Stimulated activated CD8-positive, alpha-beta memory T cell treated with anti-CD3 and anti-CD28 coated beads, Interleukin-4, amount 100 ng/mL, for 4 hours (primary cell): ENCODE measurements at places on chromosomes 2 and 18.

- DNase-seq, result no peak
These were observed 50.3 kb downstream of the TCF7L1 start for GRCh38 chr2:85183479-85183878.

DNA sequence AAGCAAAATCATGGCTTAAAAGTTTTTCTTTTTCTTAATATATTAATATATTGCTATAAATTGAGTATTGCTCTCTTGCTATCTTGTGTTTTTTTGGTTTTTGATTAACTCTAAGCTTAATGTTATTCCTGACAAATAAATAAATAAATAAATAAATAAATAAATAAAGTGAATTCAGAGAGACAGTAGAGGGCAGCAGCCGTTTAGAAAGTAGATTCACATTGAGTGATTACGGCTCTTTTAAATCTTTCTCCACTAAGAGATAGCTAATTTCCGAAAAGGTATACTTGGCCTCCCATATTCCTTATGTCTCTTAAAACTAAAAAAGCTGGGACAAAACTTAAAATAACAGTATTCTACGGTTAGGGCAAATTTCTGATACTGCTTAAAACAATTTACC lies 34.3 kb downstream of the MSH2 start:
- DNase-seq, result no peak

- DNase-seq, result no peak
These were observed 10.2 kb upstream of the SP9 start for GRCh38 chr2:174324530-174324929.

DNA sequence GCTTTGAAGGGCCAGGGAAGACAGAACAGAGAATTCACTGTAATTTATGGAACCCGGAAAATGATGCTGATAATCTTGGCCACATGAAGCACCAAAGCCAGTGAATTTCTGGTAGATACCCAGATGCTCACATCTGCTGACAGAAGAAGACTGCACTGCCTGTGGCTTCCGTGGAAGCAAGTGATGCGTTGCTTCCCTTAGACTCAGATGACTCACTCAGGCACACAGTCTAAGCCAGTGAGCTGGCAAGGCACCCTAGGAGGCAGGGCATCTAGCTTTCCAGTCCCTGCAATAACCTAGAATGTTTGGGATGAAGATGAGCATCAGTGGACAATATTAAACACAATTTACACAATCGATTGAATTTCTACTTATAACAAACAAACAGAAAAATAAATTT lies 284.7 kb downstream of the CMPK2 start:
- no peak for DNase-seq

- no peak for DNase-seq
These were observed 214.8 kb downstream of the MC4R start for GRCh38 chr18:60157810-60158209.

GRCh38 chr2:220106065-220106464 lies 478.6 kb downstream of the SLC4A3 start:
- DNase-seq, result no peak

GRCh38 chr18:79400091-79400590 lies 4.4 kb downstream of the NFATC1 start:
- peak; percentile 45 for DNase-seq

GRCh38 chr18:51030537-51031258 lies 685 bp downstream of the SMAD4 start:
- peak; percentile 23 for DNase-seq

GRCh38 chr2:224934526-224935188 lies 107.6 kb downstream of the DOCK10 start:
- DNase-seq, result no peak

DNA sequence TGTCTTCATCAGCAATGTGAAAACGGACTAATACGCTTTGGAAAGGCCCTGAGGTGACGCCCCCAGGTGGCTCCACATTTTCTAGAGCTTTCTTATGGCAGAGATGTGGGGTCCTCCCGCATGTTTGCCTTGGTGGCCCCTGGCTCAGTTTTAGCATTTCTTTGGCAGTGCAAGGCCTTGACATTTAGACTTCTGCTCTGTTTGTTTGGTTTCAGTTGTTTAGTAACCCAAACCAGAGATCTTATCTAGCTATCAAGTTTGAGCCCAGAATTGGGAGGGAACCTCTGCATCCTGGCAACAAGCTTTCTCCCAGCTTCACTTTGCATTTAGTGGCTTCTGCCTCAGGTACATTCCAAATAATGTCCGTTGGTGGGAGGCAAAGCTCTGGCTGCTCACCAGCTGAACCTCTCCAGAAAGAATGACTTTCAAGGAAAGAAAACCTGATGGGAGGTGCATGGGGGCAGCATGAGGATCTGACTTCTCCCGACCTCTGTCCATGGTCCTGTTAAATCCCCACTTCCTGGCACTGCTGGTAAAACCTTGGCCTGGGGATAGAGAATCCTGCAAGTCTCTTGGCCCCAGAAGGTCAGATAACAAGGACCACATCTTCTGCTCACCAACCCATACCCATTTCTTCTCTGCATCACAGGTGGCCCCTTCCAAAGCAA lies 12.0 kb upstream of the MBP start:
- DNase-seq, result no peak

- no peak for DNase-seq
These were observed 41.1 kb downstream of the FAM124B start for GRCh38 chr2:224360801-224361251.

DNA sequence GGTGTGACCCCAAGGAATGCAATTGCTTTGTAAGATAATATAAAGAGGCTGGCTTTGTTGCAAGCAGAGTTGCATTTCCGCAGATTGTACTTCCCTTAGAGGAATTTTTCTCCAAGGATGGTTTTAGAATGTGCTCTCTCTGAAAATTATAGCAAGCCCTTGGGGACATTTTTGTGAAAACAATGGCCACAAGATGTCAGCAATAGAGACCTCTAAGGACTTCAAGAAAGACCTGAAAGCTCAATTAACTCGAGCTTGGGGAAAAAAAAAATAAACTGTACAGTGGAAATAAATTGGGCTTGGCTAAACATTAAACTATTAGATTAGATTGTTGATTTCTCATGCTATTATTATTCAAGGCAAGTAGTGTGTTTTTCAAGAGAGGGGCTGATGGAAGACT lies 81.3 kb upstream of the KYNU start:
- DNase-seq, result no peak

DNA sequence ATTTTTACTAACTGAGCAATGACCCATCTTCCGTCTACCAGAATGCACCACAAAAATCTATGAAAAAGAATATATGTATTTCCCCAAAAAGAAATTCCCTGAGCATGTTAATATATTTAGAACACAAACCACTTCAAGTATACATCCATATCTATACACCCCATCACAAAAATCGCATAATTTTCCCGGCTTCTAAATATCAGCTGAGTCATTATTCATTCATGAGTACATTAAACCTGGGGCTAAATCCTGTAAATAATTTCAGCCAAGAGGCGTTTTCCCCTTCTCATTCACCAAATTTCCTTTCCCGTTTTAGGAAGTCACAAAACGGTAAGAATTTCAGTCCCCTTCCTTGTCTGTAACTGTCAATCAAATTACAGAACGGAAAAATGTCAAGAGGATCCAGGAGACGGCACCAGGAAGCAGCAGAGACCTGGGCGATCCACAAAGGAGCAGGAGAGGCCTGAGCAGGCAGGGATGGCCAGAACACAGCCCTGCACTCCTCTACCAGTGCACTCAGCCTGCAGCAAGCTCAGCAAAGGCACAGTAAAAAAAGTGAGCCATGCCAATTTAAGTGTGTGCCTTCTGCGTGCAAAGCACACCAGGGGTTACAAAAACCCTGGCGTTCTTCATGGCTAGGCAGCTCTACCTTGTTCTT lies 300.7 kb downstream of the TCF4 start:
- DNase-seq, result no peak

GRCh38 chr2:239523954-239524330 lies 123.1 kb upstream of the HDAC4 start:
- DNase-seq, result no peak

- no peak for DNase-seq
These were observed 119.1 kb upstream of the PXDN start for GRCh38 chr2:1863386-1863785.

- no peak for DNase-seq
These were observed 184.8 kb downstream of the DIS3L2 start for GRCh38 chr2:232146294-232146693.

DNA sequence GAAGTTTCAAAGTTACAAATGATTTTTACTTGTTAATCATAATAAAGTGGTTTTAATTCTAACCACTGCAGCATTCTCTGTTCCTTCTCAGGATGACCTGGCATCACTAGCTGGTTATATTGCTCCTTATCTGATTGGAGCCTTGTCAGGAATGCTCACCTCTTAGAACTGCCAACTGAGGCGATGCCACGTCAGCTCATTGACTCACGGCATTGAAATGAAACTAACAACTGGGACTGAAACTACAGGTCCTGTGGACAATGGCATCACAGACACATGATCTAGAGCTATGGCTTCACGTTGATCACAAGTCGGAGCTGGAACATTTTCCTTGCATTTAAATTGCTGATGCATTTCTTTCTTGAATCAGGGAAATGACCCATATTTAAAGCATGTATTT lies 54.9 kb upstream of the MAP2 start:
- no peak for DNase-seq

DNA sequence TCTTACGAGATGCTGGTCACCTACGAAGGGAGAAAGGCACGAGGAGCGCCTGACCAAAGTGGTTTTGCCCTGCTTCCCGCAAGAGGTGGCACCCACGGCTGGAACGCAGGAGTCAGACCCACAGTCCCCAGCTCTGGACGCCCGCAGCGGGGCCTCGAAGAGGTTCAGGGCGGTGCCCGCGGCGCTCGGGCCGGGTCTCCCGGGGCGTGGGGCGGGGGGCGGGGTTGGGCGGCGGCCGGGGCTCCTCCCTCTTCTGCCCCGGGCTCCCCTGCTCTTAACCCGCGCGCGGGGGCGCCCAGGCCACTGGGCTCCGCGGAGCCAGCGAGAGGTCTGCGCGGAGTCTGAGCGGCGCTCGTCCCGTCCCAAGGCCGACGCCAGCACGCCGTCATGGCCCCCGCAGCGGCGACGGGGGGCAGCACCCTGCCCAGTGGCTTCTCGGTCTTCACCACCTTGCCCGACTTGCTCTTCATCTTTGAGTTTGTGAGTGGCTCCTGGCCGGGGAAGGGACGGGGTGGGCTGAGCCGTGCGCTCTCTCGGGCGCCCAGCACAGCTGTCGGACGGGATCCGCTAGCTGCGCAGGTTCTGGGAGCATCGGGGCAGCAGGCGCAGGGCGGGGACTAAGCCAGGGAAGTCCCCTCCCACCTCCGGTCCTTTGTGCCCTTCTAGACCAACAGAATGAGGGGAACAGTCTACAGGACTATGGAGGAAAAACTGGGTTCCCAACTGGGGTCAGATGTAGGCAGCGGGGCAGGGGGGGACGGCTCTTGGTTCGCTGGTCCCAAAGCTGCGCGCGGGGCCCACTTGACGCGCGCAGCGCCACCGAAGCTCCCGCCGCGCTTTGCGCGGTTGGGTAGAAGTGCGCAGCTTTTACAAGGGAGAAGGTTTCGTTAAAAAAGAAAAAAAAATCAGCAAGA lies at the start of gene MAL:
Gene MAL (plus strand): TSS at position 303 of the 914 bp plus-strand sequence. CDS start 85 bp downstream, at position 388.
- peak; percentile 17 for DNase-seq

- DNase-seq, result no peak
These were observed 4.0 kb downstream of the PID1 start for GRCh38 chr2:229267080-229267479.

- no peak for DNase-seq
These were observed 15.9 kb upstream of the TGFA start for GRCh38 chr2:70569559-70569958.

DNA sequence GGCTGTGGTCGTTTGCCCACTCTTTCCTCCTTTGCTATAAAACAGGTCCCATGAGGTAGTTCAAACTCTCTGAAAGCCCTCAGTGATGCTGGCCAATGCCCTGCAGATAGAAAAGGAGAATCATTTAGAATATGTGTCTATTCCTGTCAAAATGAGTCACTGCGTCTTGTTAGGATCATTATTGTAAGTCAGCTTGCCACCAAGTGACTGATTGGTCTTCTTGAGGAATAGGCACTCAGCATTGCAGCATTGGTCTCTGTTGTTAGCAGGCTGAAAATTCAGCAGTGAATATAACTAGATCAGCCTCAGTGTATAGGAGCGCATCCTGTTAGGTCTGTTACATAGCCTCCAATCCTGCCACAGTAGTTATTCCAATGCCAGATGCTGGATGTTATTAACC lies 28.9 kb downstream of the PRKRA start:
- DNase-seq, result no peak

- DNase-seq, result no peak
These were observed 36.1 kb upstream of the ANKRD62 start for GRCh38 chr18:12057419-12058039.

DNA sequence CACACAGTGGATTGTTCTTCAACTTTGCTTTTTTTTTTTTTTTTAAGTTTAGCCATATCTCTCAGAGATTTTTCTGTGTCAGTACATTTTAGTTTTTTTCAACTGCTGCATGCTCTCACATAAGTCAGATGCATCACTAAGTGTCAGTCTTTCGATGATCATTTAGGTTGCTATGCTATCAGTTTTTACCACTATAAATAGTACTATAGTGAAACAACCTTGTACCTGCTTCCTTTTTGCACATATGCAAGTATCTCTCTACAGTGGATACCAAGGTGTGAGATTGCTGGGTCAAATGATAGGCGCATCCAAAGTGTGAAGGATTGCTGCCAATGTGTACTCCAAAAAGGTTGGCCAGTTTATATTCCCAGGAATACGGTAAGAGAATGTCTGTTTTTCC lies 33.5 kb upstream of the MAP4K3 start:
- DNase-seq, result no peak

DNA sequence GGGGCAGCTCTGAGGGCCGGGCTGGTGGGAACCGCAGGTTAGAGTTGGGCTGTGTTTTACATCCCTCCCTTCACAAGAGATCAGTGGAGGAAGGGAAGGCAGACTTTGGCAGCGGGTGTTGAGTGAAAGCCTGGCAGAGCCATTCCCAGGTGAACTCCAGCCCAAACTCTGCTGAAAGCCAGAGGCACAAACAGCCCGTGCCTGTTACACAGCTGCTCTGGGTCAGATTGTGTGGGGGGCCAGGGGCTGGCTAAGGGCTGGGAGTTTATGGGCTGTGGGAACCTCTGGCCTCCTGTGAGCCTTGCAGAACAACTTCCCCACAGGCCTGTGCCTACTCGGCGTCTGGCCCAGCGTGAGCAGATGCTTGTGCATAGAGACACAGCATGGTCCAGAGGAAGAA lies 286.8 kb downstream of the CLIP4 start:
- no peak for DNase-seq

- no peak for DNase-seq
These were observed 41.2 kb downstream of the PAX3 start for GRCh38 chr2:222257645-222258044.

DNA sequence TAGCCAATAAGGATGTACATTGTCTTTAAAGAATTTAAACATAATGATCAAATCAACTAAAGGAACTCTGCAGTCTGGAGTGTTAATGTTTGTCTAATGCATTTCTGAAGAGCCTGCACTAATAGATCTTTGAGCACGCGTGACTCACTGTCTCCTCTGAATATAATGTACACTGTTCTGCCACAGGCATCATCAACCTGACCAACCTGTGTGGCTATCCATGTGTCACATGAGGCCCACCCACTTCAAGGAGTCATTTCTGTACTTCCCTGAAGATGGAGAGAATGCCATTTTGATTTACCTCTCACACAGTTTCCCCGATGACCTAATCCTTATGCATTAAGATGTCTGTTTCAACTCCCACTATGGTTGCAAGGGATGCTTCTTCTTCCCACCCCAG lies 434.0 kb upstream of the SPHKAP start:
- no peak for DNase-seq
